NCI-H460 (cell line): ENCODE measurements at places on chromosomes 1 and 21. TPM values are rescaled to one million over a fixed set of nuclear protein-coding genes. Genes with fewer than 3 reads are reported as not detected.
A peak's percentile ranks its signal among the peaks of the same experiment; 100 is the strongest.

CFAP74 gene
- not detected in 2 replicates for total RNA-seq

CEP104 gene
- 7.8 and 18.5 TPM in 2 replicates for total RNA-seq

DNA sequence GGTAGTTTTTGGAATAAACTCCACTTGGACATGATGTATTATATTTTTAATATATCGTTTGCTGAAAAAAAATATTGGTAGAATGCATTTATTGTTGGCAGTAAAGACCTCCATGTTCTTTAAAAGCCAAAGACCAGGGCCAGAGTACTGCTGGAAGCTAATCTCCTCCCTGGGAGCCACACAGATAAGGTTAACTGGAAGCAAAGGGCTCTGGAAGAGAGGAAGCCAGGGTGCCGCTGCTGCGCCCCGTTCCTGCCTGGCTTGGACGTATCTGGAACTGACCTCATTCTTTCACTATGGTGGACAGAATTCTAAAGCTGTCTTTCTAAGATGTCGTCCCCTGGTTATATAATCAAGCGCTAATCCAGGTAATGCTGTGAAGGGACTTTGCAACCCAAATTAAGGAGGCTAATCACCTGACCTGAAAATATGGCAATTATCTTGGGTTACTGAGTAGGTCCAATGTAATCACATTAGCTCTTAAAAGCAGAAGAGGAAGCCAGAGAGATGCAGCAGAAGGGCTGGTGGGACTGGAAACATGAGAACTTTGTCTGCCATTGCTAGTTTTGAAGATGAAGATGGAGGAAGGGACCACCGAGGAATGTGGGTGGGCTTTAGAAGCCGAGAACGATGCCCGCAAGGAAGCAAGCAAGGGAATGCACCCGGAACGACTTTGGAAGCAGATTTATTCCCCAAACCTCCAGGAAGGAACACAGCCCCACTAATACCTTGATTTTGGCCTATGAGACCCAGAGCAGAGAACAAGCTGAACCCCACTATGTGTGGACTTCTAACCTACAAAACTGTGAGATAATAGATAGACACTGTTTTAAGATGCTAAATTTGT, 167.7 kb upstream of the KCNJ15 start:
- DNase-seq = no peak

DNA sequence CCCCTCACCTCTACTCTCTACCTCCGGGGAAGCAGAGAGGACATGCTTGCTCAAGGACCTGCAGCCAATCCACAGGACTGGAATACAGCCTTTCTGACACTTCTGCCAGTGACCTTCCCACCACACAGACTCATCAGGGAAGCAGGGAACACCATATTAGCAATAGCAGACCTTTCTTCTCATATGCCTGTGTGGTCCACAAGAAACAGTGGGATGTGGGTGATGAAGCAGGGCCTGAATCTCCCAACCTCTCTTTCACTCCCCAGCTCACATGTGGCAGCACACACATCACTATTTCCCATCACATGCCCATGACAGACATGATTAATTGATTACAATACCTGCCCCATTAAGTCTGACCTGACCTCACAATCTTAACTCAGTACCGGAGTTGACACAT, 695.1 kb downstream of the MATN1 start:
- no peak for DNase-seq

- DNase-seq = no peak
Observed at GRCh38 chr1:224594851-224595250, 21.3 kb upstream of the CNIH3 start.

AGT gene
- total RNA-seq = not detected in 2 replicates

CD53 gene
- not detected in 2 replicates for total RNA-seq

GRCh38 chr1:114207635-114208034, 54.0 kb upstream of the SYT6 start:
- DNase-seq = no peak

DNA sequence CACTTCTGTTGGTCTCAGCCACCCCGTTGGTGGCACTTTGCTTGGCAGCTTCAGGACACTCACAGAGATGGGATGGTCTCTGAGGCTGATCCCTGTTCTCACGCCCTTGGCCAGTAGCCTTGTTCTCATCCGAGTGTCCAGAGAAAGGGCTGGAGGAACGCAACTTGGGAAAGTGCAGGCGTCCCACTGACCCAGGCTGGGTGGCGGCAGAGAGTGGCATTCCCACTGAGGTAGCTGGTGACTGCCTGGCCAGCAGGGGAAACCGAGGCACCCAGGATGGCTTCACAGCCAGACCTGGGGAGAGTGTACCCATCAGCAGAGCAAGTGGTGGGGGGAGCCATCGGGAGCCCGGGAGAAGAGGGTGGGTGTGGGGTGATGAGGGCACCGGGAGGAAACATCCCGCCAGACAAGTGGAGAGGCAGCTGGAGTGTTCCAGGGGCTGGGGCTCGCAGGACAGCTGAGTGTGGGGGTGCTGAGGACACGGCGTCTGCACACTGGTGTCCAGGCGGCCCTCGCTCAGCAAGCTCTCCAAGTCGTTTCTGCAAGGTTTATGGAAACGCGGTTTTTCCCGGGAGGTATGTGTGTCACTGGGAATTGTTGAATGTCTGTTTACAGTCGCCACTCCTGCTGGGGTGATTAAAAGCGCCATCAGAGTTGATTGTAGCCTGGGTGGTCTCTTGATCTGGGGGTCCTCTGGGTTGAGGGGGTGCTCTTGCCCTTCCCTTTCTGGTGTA, 97.8 kb downstream of the SIK1 start:
- DNase-seq = no peak

DDOST gene
- total RNA-seq = 275 and 282 TPM in 2 replicates

C1QB gene
- not detected in 2 replicates for total RNA-seq

VAV3 gene
- total RNA-seq = 0.79 and 1.1 TPM in 2 replicates

DNA sequence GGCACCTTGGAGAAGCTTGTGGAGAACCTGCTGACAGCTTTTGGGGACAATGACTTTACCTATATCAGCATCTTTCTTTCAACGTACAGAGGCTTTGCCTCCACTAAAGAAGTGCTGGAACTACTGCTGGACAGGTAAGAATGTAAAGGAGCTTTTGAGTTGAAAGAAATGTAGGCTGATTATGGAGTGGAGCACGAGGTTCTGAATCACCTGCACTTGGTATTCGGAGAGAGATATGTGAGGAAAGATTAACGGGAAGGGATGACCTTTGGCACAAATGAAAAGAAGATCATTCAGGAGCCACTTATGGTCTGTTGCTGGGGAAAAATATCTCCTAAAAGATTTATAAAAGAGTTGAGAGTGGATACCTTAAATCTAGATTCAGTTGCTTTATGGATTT, 42.7 kb downstream of the RGL1 start:
- DNase-seq = no peak

DNA sequence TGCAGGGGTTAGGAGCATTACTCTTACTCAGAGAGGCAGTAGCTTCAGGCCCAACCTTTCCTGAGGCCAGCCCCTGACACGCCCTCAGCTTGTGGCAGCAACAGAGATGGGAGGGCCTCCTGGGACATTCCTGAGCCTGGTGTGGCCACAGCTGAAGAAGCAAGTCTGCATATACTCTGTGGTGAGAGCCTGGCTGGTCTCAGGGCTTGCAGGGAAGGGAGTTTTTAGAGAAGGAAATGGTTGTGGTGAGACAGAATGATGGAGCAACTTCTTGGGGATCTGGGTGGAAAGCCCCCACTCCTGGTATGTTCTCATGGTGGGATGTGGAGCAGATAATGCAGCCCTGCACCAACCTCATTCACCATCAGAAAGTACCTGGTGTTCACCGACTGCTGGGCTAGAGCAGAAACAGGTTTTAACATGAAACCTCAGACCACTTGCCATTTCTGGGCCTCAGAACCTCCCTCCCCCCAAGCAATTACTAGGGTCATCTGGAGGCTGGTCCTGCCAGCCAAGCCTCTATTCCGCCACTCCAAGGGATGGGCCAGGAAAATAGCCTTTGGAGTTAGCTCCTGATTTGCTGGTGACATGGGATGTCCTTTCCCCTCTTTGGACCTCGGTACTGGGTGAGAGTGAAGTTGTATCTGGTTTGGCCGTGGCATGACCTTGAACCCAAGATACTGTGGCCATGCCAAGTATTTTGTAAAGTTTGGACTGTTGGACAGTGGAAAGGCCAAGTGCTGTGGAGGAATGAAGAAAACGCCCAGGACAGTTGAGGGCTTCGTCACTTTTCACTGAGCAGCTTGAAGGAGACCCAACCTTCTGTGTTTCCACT, 28.1 kb upstream of the RNF19B start:
- peak; percentile 70 for DNase-seq

DNA sequence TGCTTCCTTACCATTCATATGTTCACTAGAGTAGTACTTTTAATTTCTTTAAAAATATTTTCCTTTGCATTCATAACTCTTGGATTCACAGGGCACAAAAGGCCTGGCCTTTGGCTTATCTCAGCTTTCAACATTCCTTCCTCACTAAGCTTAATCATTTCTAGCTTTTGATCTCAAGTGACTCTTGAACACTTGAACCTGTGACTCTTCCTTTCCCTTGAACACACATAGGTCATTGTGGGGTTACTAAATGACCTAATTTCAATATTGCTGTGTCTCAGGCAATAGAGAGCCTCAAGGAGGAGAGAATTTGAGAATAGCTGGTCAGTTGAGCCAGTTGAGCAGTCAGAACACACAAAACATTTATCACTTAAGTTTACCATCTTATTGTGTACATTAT, 49.9 kb downstream of the COL11A1 start:
- no peak for DNase-seq

GRCh38 chr1:36208978-36209703, 15.1 kb upstream of the THRAP3 start:
- DNase-seq = no peak

FCRL6 gene
- not detected in 2 replicates for total RNA-seq

- DNase-seq = no peak
Observed at GRCh38 chr1:94528299-94528698, 13.3 kb downstream of the F3 start.

DNA sequence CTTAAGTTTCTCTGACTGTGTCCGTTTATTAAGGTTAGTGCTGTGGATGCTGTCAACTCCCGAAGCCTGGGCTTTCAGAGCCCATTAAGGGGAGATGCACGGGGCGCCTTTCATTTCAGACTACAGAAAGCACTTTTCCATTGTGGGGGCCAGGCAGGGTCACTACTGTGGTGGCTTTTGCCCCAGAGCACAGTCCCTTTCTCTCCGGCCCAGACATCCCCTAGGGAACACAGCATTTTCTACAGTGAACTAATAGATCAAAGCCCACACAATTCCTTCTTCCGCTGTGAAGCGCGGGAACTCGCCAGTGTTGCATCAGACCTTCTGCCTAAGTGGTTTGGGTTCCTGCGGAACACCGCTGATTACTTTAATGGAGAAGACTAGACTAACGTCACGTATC, 26.8 kb upstream of the MAP1LC3C start:
- DNase-seq = no peak

- DNase-seq = no peak
Observed at GRCh38 chr1:218604217-218604616, 259.1 kb downstream of the TGFB2 start.

DNA sequence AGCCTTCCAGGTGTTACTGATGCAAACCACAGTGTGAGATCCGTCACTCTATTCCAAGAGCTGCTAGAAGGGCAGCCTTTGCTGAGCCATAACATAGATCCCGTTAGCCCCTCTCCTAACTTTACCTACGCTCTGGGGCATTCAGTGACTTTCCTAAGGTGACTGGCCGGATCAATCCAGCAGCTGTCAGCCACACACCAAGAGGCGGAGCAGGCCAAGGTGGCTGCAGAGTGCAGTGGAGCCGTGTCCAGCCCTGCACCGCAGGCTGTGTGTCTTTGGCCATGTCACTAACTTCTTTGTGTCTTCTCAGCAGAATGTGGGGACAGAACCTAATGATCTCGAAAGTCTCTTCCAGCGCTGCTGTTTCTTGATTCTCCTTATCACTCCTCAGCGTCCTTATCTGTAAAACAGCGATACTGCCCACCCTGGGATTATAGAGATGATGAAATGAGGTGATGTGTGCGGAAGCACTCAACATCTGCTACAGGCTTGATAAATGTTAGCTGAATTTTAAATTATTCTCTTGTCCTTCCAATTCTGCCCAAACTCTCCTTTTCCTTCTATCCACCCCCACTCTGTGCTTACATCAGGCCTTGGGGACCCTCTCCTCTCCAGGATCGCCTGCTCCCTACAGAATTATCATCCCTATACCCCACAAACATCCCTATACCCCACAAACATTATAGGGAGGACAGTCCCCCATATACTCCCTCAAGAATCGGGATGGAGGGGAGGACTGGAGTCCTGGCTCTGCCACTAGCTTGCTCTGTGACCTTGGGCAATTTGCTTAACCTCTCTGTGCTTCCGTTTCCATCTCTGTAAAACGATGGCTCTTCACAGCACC, 25.8 kb upstream of the LRRN2 start:
- no peak for DNase-seq

DNA sequence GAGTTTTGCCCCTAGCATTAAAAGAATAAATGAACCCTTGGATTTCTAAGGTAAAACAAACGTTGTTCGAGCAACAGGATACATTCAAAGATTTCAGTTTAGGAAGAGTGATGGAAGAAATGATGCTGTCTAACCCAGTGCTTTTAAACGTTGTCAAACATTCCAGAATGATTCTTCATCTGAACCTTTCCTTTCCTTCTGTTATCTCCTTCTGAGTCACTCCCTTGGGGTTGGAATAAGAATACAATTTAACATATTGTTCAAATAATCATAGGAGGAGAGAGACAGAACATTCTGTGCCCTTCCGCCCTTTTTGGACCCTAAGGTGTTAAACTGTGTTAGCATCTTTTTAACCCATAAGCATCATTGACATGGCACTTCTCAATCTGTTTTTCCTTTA, 61.1 kb upstream of the RCOR3 start:
- no peak for DNase-seq

SPATA17 gene
- total RNA-seq = 3.9 and 4.0 TPM in 2 replicates

C1orf185 gene
- not detected in 2 replicates for total RNA-seq

- DNase-seq = no peak
Observed at GRCh38 chr1:88302843-88303486, 381.1 kb upstream of the PKN2 start.

PPCS gene
- 57.6 and 65.1 TPM in 2 replicates for total RNA-seq

TMPRSS15 gene
- 0.32 TPM in 2 replicates for total RNA-seq

DNA sequence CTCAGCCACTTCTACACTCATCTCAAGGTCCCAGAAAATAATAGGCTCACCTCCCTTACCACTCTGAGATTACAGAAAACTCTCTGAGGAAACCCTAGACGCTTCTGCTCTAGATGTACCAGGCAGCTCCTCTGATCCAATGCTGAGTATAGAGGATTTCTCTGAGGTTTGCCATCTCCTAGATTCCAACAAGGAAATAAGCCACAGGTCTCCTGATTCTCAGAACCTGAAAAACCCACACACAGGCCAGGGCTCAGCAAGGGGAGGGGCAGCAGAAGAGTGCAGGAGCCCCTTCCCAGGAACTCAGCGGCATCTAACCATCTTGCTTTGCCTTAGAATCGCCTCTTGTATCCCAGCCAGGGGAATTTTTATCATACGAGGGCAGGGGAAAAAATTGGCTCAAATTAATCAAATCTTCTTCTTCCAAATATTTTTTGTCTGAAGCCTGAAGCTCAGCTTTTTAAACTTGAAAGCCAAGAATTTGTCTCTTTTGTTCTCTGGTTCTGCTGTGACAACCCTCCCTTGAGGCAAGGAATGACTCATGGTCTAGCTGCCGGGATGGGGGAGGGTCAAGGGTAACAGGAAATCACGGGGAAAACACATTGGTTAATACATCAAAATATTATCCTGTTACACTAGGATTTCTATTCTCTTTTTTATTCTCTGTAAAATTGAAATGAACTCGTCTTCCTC, 30.8 kb downstream of the GORAB start:
- peak; percentile 22 for DNase-seq

SPRR2G gene
- not detected in 2 replicates for total RNA-seq
